SK-N-SH (cell line): ENCODE measurements at places on chromosomes 2 and 18.

DNA sequence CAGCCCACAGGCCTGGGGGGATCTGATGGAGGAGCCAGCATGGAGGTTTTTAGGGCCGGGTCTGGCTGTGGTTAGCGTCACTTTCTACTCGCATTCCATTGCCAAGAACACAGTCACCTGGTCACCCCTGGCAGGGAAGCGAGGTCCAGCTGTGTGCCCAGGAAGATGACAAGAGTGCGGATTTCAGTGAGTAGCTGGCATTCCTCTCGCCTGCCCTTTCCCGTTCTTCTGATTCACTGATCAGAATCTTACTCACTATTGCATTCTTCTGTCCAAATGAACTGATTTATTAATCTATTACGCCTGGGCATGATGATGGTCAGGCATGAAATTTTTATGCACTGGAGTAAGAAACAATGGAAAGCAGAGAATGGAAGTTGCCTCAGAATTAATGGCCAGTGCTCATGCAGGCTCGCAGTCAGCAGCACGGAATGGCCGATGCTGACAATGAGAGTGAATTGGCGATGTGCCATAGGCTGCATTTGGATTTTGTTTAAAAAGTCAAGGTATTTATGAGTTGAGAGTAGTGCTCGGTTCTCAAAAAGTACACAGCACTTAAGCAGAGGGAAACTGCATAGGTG is 76.4 kb upstream of the MGAT5 start:
- DNase-seq: no peak

GRCh38 chr2:105397953-105398335 is 907 bp downstream of the FHL2 start:
- no peak for DNase-seq

DNA sequence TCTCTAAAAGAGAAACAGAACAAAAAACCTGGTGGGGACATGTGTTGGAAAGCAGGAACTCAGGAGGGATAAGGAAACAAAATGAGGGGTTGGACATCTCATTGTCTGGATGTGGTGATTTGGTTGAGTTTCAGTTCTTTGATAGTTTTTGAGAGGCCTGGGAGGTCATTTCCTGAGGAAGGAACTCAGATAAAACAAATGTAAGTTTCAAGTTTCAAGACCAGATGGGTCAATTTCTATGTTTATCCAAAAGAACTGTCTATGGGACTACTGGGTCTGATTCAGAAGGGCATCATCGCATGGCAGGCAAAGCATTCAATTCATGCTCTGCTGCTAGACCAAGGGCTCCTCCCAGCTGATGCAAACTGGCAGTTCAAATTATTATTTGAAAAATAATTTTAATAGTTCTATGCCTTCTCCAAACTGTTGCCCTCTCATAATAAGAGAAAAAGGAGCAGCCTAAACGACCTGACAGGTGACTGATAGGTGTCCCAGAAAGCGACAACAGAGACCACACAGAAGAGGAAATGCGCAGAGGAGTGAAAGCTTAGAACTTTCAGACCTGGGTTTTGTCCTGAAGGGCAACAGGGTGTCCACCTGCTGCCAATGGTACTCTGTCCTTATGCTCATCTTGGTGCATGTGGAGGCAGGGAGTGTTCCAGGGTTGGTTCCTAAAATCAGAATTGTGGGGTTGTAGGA is 39.3 kb upstream of the SH3RF3 start:
- no peak for DNase-seq

DNA sequence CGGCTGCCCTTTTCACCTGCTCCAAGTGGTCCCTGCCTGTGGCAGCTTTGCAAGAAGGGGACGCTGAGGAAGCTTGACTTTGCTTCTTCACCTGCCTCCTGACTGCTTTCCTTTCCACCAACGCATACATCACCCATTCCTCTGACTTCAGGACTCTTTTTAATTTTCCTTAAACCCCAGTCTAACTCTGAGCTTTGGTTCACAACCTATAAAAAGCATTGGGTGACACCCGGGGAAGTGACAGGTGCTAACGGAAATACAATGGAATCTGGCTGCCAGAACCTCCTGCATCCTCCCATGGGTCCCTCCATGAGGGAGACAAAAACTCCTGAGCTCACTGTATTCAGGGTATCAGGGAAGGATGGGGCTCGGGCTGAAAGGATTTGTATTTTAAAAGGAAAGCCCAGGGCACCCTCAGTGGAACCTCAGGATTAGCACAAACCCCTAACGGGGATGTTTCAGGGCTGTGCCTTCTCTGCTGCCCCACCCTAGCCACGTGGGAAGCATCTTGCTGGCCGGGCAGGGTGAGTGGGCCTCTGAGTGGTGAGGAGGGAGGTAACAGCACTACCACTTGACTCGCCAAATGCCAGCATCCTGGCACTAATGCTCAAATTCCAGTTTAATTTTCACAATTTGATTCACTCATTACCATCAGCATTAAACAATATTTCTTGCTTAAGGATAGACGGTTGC is 284.8 kb downstream of the CELF4 start:
- no peak for DNase-seq

DNA sequence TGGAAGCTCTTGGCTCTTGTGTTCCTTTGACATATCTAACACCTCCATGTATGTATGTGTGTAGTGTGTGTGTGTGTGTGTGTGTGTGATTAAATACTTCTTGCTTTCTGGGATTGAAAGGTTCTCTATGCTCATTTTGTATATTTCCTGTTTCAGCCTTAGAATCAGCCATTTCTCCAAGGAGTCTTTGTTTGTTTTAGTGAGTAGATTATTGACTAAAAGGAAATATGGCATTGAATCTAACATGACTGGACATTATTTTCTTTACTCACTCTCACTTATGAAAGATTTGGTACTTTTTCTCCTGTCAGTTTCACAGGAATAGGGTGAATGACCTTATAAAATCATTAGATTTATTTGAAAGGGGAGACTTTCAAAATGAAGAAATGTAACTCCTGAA is 413.8 kb upstream of the SLC14A2 start:
- DNase-seq: no peak

- DNase-seq: no peak
These were observed 208.0 kb downstream of the GALR1 start for GRCh38 chr18:77457681-77458080.

DNA sequence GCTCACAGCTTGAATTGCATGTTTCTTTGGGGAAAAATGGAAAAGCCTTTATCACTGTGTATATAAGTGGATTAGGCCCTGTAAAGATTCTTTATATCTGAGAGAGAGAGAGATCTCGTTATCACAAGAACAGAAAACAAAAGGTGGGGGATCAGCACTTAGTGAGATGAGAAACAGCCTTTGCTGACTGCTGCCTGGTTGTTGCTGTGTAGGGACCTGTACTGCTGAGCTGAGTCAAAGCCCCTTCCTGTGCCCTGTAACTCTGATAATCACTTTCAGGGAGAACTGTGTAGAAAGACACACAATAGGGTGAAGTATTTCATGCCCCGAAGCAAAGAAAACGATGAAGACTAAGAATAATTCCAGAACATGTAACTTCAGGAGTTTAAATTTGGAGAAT is 30.6 kb upstream of the FAM237A start:
- peak; percentile 8 for DNase-seq

GRCh38 chr18:56770097-56770496 is 118.9 kb downstream of the WDR7 start:
- no peak for DNase-seq

GRCh38 chr18:11368020-11368419 is 218.7 kb upstream of the PIEZO2 start:
- no peak for DNase-seq

DNA sequence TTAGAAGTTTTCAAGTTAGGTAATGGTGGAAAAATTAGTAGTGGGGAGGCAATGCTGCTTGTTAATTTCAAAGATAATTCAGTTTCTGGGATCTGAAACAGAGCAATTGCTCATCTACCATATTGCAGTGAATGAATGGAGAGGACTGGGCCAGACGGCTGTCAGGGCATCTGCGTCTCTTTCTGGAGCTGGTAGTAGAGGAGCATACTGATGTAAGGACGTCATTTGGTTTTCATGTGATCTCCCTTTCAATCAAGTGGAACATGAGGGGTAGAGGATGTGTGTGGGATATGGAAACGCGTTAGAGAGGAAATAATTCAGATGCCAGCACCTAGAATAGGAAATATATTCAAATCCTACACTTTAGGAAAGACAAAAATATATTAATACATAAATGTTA is 490.3 kb downstream of the ADCYAP1 start:
- no peak for DNase-seq

GRCh38 chr18:9334973-9335696 is 562 bp downstream of the TWSG1 start:
- DNase-seq: no peak

DNA sequence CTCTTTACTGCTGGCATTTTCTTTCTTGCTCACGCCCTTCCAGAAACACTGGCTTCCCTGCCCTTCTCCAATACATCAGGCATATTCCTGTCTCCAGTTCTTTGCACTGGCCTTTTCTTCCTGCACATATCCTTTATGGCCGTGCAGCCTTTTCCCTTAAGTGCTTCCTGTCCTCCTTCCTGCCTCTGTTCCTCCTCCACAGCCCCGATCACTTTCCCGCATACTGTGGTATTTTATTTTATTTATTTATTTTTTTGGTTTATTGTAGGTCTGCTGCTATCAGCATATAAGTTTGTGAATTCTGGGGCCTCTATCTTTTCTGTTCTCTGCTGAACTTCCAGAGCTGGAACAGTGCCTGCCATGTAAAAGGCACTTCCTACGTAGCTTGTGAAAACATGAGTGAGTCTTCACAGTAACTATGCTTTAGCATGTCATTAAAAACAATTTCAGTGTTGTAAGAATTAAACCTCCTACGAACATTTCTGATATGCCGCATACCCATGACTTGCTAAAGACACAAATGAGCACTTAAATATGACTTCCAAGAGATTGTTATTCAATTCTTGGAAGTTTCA is 289.1 kb downstream of the TRIB2 start:
- DNase-seq: no peak

- no peak for DNase-seq
These were observed 20.6 kb downstream of the MBD2 start for GRCh38 chr18:54203914-54204313.

- no peak for DNase-seq
These were observed 272.9 kb downstream of the SLC8A1 start for GRCh38 chr2:40178971-40179370.

- no peak for DNase-seq
These were observed 20.9 kb upstream of the KCNF1 start for GRCh38 chr2:10890706-10891270.
